ENCODE measurements at places on chromosomes 7 and 10. TPM values are rescaled to one million over a fixed set of nuclear protein-coding genes. Genes with fewer than 3 reads are reported as not detected.
A peak's percentile ranks its signal among the peaks of the same experiment; 100 is the strongest.

GRCh38 chr10:95414844-95415485 is 124.2 kb upstream of the PDLIM1 start:
- H3K27me3 ChIP-seq = no peaks in the 10 kb centered on the region
- H3K27ac ChIP-seq = no peak overlapping the region
- H3K4me1 ChIP-seq = no peaks in the 10 kb centered on the region
- H3K36me3 ChIP-seq = peaks cover 2% of the 10 kb centered on the region
- DNase-seq = no peak

GRCh38 chr10:110852255-110852896 is 19.4 kb upstream of the PDCD4 start:
- DNase-seq = no peak
- H3K36me3 ChIP-seq = no peaks in the 10 kb centered on the region
- no peak overlapping the region for H3K4me3 ChIP-seq
- H3K27me3 ChIP-seq = no peaks in the 10 kb centered on the region

GRCh38 chr10:100076750-100077149 is 4.9 kb downstream of the CPN1 start:
- H3K4me3 ChIP-seq = no peak overlapping the region
- no peaks in the 10 kb centered on the region for H3K4me1 ChIP-seq
- DNase-seq = no peak
- no peaks in the 10 kb centered on the region for H3K27me3 ChIP-seq

DNA sequence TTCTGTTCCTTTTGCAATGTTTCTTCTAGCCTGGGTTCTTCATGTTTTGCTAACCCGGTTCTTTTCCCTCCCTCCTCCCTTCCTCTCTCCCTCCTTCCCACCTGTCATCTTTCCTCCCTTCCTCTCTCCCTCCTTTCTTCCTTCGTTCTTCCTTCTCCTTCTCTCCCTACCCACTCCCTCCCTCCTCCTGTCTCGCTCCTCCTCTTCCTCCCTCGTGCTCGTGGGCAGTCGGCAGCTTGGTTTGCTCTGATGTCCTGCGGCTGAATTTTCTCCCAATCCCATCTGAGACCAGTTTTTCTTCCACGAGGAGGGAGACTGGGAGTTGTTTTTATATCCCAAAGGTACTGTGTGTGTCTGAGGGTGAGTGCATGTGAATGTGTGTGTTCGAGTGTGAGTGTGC is 43.6 kb upstream of the DIP2C start:
- no peaks in the 10 kb centered on the region for H3K36me3 ChIP-seq
- no peaks in the 10 kb centered on the region for H3K27me3 ChIP-seq
- H3K4me1 ChIP-seq = no peaks in the 10 kb centered on the region
- no peak overlapping the region for H3K27ac ChIP-seq

DNA sequence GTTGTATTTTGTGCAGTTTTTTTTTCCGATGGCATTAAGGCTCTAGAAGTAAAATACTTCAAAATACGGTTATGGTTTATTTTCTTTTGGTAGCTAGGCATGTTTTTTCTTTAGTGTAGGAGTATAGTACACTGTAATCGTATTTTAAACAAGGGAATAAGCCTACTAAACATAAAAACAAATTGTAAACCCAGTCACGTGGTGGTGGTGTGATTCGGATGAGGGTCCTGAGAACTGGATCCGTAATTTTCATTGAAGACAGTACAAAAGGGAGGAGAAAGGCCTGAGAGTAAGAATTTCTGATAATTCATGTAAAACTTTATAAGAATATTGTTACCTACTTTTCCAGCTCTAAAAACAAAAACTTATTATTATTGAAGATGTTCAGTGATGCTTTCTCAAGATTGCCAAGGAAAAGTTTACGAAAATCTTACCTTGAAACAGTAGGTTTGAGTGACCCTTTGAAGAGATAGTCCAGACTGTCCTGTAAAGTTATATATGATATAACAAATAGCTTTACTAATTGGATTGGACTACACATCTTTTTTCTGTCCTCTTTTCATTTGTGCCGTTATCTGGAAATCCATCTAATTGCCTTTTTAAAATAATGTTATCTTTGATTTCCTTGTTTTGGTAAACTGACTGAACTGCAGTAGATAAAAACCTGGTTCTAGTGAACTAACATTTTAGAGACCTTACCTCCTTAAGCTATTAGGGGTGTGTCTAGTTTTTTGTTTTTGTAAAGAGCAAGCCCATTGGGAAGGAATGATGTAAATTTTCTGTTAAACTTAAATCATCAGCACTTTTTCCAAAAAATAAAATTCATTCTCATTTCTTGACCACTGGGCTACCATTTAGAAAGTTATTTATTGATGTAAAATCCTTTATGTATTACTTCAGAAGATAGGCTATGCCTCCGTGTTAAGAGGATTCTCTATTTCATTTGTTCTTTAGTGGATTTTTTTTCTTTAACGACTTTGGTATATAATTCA is 1.0 kb upstream of the PBLD start:
- H3K4me3 ChIP-seq = peak overlapping the region; percentile 82
- DNase-seq = no peak
- H3K27me3 ChIP-seq = no peaks in the 10 kb centered on the region

GRCh38 chr10:15419279-15419874 is 48.3 kb upstream of the FAM171A1 start:
- no peak overlapping the region for H3K4me3 ChIP-seq
- DNase-seq = peak; percentile 72
- no peaks in the 10 kb centered on the region for H3K27me3 ChIP-seq

DNA sequence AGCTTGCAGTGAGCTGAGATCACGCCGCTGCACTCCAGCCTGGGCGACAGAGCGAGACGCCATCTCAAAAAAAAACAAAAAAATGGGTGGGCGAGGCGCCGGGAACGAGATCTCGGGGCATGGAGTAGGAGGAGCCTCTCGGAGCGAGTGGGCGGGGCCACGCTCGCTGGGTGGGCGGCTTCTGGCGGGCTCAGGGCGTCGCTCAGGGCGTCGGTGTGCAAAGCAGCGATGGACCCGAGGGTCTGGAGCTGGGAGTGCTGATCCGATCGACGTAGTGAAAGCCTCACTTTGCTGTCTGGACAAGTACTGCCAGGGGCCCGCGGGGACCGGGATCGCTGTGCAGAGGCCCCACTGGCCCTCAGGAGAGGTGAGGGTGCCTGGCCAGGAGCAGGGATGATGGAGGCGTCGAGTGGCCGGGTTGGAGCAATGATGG is 22.6 kb upstream of the AMZ1 start:
- H3K27me3 ChIP-seq = peaks cover 4% of the 10 kb centered on the region
- H3K4me1 ChIP-seq = no peaks in the 10 kb centered on the region
- no peak overlapping the region for H3K27ac ChIP-seq

DNA sequence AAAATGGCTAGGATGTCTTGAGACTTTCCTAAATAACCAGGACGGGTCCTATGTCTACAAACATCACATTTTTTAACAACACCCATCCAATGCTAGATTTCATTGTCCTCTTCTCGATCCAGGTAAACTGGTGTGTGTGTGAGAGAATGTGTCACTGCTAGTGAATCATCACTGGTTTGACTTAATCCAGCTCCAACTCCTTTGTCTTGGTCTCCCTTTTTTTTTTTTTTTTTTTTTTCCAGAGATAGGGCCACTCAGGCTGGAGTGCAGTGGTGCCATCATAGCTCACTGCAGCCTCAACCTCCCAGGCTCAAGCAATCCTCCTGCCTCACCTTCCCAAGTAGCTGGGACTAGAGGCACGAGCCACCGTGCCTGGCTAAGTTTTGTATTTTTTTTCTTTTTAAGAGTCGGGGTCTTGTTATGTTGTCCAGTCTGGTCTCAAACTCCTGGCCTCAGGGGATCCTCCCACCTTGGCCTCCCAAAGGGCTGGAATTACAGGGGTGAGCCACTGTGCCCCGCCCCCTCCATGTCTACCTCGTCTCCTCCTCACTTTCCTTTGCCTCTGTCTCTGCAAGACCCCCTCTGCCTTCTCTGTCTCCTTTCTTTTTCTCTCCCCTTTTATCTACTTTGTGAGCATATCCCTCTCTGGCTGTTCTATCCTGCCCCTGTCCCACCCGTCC is 2.2 kb upstream of the UFSP1 start:
- H3K4me1 ChIP-seq = peaks cover 13% of the 10 kb centered on the region
- no peak overlapping the region for H3K4me3 ChIP-seq
- peaks cover 13% of the 10 kb centered on the region for H3K27me3 ChIP-seq
- peaks cover 20% of the 10 kb centered on the region for H3K36me3 ChIP-seq
- H3K27ac ChIP-seq = no peak overlapping the region

DNA sequence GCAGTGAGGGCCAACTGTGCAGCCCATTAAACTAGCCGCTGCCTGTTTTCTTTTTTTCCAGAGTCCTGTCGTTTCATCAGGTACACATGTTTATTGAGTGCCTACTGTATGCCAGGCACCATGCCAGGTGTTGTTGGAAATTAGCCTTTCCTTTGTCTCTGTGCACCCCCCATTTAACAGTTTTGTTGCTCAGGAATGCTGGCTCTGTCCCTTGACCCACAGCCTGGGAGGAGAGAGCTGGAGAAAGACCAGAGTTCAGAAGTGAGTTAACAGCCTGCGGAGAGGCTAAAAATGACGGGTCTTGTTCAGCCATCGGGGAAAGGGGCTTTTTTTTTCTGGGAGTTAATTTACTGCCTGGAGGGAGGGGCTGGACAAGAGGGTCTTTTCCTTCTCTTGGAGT is 1.3 kb downstream of the LRMDA start:
- no peak for DNase-seq
- peaks cover 26% of the 10 kb centered on the region for H3K27me3 ChIP-seq
- H3K27ac ChIP-seq = no peak overlapping the region
- no peaks in the 10 kb centered on the region for H3K36me3 ChIP-seq
- no peak overlapping the region for H3K4me3 ChIP-seq
- peaks cover 21% of the 10 kb centered on the region for H3K4me1 ChIP-seq

- H3K36me3 ChIP-seq = no peaks in the 10 kb centered on the region
- peak; percentile 55 for DNase-seq
- H3K27ac ChIP-seq = no peak overlapping the region
Measured at GRCh38 chr7:144384555-144385245, 18.8 kb downstream of the NOBOX start.

GRCh38 chr7:17646253-17646956 is 293.9 kb downstream of the SNX13 start:
- H3K36me3 ChIP-seq = no peaks in the 10 kb centered on the region
- H3K27me3 ChIP-seq = no peaks in the 10 kb centered on the region
- no peaks in the 10 kb centered on the region for H3K4me1 ChIP-seq
- peak; percentile 75 for DNase-seq
- H3K4me3 ChIP-seq = no peak overlapping the region
- H3K27ac ChIP-seq = no peak overlapping the region

DNA sequence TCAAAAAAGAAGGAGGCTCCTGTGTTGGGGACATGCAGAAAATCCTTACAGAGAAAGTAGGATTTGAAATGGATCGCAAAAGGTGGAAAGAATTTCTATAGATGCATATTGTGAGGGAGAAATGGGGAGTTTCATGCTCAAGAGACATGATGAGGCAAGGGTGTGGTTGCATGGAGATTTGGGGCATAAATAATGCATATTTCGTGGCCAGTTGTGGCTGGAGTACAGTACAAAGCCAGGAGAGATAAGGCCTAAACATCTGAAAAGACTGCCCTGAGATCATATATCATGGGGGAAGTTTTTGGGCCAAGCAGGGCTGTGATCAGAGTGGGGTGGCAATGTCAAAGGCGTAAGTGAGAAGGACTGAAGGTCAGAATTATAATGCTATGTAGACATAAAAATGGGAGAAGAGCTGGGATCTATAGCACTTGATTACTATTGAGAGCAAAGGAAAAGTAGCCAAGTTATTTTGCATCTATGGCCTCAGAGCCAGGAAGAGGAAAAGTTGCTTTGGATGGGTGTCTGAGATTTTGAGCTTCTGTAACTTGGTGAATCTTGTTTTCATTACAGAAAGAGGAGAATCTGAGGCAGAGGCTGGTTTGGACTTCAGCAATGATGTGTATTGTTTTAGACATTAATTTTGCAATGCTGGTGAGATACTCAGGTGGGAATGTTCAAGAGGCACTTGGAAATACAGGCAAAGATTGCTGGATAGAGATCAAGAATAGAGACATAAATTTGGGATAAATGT is 166.6 kb downstream of the INHBA start:
- no peaks in the 10 kb centered on the region for H3K36me3 ChIP-seq
- peaks cover 7% of the 10 kb centered on the region for H3K4me1 ChIP-seq

GRCh38 chr10:59580026-59580863 is 129.4 kb downstream of the SLC16A9 start:
- H3K4me1 ChIP-seq = no peaks in the 10 kb centered on the region
- H3K27ac ChIP-seq = no peak overlapping the region
- peak; percentile 78 for DNase-seq
- H3K36me3 ChIP-seq = no peaks in the 10 kb centered on the region
- H3K4me3 ChIP-seq = no peak overlapping the region
- H3K27me3 ChIP-seq = no peaks in the 10 kb centered on the region

DNA sequence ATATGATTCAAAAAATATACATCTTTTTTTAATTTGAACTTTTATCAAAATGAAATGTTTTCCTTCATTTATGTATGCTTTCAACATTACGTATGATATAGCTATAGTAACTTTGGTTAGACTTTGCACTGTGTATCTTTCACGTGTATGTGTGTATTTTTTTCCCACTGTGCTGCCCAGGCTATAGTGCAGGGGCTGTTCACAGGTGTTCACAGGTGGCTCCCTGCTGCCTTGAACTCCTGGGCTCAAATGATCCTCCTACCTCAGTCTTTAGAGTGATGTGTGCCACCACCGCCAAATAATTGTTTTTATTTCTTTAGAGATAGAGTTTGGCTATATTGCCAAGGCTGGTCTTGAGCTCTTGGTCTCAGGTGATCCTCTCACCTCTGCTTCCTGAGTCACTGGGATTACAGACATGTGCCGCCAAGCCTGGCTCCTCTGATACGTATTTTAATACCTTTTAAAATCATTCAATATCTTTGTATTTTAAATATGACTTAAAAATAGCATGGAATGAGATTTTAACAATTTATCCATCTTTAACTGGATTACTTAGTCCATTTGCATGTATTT is 29.0 kb downstream of the FANK1 start:
- H3K4me3 ChIP-seq = no peak overlapping the region
- H3K4me1 ChIP-seq = no peaks in the 10 kb centered on the region
- no peak for DNase-seq
- H3K27ac ChIP-seq = no peak overlapping the region

DNA sequence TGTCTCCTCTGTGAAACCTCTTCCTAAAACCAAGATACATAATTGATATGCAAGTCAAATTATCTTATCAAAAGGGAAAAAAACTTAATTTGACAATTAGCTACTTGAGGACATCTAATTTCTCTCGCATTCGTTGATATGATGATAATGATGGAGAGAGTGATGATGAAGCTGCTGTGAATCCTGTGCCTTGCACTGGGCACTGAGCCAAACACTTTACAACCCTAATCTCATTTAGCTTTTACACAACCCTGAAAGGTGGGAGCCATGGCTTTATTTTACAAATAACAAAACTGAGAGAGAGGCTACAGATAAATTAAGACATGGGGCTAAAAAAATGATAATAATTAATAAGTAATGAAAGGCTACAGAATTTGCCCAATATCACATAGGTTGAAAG is 176.0 kb downstream of the NOC3L start:
- no peaks in the 10 kb centered on the region for H3K27me3 ChIP-seq
- no peaks in the 10 kb centered on the region for H3K4me1 ChIP-seq
- H3K4me3 ChIP-seq = no peak overlapping the region
- H3K36me3 ChIP-seq = no peaks in the 10 kb centered on the region

Gene RAMP3
- total RNA-seq = not detected

Gene AKAP9
- total RNA-seq = 19.1 TPM

Gene FGFBP3
- 14.2 TPM for total RNA-seq

Gene RASSF4
- total RNA-seq = 63.6 TPM

Gene ELFN1
- 51.6 TPM for total RNA-seq

Gene AKR1C4
- not detected for total RNA-seq

Measured in cardiac muscle cell (in vitro differentiated cells and primary cell).